CD14-positive monocyte (primary cell): ENCODE measurements at places on chromosomes 2 and 18.

- peak; percentile 34 for DNase-seq
These were observed 38.3 kb downstream of the ZNF532 start for GRCh38 chr18:58902961-58903360.

GRCh38 chr2:63035169-63035568 lies 15.5 kb upstream of the OTX1 start:
- DNase-seq, result no peak

DNA sequence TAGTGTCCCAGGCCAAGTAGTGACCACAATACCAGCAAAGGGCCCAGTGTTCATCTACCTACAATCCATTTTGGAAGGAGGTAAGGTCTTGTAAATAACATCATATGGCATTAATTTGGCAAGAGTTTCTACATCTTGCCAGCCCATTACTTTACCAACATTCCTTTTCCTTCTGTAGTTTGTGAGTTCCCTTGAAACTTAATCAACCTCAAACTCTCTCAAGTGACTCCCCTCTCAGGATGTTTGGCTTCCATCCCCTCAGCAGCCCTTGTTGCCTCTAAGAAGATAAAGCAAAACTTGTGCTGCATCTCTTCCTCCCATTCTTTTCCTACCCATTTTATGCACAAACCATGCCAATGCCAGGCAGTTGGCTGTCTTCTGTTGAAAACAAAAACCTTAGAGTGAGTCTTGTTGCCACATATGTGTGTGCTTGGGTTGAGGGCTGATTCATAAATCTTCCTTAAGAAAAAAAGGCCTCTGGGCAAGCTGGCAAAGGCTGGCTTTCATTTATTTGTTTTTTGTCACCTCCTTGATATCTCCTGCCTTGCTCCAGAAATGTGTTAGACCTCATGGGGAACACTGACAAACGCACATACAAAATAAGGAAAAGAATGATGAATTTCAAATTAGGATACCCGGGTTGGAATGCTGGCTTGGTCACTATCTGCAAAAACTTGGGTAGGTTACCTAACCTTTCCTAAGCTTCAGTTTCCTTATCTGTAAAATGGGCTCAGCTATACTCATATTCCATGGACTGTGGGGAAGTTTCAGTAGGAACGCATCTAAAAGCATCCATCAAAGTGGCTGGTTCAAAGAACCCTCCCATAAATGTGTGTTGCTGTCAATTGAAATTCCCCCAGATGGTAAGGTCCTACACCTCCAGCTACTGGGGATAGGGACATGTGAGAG lies 29.4 kb upstream of the ST3GAL5 start:
- DNase-seq, result no peak

DNA sequence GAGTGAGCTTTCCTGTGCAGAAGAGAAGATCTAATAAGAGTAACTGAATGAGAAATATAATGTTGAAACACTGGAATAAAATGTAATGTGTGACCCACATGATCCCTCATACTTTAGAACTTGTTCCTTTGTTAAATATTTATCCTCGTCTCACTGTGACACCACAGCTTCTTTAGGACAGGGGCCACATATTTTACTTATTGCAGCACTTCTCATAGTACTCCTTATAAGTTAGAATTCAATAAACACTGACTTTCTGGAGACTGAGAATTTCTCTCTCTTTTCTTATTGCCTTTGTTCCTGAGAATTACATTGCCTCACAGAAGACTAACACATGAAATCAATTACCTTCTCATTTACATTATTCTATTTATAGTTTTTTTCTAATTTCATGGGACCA lies 1234.6 kb upstream of the CHAC2 start:
- DNase-seq, result no peak

DNA sequence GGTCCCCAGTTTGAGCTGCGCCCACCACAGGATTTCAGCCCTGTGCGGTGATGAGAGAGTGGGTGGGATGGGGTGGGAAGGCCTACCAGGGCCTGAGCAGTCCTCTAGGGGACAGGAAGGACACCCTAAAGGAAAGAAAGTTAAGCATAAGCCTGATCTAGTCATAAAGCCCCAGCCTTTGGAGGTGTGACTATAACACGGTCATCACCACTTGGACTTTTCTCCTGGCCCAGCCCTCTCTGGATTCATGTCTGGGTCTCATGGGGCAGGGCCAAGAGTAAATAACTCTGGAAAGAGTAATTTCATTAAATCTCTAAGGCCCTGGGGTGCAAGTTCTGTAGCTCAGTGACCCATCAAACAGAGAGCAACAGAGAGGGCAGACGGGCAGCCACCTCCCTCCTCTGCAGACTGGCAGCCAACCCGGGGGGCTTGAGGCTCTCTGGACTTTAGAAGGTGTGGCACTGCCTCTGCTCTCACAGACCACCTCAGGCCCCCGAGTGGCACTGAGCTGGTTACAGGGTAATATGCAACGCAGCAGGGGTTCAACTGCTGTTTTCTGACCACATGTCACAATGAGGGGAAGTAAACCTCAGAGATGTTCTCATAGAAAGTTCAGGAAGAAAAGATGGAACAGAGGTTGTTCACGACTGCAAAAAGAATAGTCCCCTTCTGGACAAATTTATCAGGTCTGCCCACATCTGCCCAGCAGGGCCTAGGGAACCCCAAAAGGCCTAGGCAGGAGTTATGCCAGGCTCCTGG lies 41.5 kb downstream of the TGFA start:
- no peak for DNase-seq

- DNase-seq, result no peak
These were observed 6.9 kb upstream of the MAP4K4 start for GRCh38 chr2:101690547-101691152.

DNA sequence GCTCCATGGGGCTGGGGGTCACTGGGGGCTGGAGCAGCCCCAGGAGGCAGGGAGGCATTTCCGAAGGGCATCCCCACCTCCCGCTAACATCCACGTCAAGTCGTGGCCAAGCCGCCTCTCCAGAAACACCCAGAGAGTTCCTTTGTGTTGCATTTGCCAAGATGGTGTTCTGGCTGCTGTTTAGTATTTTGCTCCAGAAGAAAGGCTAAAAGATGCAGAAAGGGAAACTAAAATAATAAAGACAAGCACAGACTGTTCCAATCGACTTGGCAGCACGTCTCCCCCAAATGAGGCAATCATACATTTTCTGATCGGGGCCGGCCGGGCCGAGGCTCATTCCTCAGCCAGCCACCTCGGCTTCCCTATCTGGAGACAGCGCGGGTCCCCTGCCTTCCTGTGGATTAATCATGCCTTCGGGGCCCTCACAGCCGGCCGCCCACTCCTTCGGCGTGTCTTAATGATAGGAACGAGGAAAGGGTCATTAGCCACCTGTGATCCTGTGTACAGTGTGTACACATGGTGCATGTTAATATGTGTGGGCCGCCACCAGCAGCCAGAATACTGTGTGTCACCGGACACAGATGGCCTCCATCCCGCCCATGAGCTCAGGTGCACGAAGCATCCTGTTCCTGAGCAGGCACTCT lies 169.2 kb downstream of the KLHL29 start:
- no peak for DNase-seq

DNA sequence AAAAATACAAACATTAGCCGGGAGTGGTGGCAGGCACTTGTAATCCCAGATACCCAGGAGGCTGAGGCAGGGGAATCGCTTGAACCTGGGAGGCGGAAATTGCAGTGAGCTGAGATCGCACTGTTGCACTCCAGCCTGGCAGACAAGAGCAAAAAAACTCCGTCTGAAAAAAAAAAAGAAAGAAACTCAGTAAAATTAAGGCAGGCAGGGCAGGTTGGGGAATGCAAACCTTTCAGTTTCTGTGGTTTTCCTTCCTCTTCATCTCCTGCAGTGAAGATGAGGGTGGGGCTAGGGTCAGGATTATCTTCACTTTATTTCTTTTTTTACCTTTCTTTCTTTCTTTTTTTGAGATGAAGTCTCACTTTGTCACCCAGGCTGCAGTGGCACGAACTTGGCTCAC lies 43.2 kb upstream of the PSME4 start:
- DNase-seq, result no peak

DNA sequence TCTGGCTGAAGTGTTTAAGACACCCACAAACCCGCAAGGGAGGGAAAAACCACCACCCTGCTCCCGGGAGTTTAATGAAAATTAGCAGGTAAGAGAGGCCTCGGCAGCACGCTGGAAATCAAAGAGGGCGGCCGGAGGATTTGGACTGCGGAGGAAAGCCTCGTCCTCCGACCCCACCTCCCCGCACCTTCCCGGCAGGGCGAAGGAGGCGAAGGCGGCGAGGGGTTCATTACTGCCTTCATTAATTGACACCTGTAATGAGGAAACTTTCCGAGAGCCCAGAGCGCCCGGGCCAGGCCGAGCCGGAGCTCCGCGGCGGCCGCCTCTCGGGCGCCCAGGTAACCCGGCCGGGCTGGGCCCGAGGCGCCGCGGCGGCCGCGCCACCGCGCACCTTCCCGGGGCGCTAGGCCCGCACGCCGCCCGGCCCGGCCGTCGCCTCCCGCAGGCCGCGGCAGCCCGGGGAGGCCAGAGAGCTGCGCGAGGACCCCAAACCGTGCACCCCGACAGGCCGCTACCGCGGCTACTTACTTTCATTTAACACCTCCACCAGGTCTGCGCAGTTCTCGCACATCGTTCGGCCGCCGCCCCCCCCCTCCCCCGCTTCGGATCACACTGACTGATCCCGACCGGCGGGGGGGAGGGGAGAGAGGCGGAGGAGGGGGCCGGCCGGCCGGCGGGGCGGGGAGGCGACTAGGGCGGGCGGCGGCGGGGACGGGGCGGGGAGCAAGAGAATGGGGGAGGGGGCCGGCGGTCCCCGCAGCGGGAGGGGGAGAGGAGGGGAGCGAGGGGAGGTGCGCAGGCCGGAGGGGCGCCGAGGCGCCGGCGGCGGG lies 550 bp downstream of the USP34 start:
- DNase-seq, result peak; percentile 58

DNA sequence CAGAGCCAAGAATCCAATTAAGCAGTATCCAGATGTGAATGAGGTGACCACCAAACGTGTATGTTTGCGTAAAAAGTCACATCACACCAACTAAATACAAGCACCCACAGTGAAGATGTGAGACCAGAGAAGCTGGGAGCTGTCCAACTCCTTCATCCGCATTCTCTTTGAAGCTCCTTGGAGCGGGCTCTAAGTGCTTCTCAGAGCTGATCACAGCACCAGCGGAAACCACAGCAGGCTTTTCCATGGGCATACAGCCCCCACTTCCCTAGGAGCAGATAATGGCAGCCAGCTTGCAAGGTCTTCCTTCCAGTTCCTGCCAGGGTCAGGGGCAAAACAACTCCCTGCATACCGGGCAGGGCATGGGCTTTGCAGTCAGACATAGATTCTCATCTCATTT lies 36.4 kb downstream of the REEP1 start:
- DNase-seq, result no peak

DNA sequence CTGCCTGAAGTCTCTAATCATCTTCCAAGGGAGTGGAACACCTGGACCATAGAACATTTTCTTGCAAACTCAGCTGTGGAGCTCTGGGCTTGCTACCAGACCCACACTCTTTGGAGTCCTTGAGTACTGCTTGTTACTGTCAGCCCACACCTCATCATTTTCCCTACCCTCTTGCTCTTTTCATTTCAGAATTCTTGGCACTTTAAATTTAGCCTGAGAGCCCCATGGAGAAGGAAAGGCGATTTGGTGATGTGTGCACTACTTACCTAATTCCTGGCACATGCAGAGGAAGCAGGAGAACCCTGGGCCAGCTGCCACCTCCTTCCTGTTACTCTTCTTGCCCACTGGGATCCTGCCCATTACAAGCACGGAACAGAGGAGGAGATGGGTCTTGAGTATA lies 31.7 kb downstream of the TMEM178A start:
- DNase-seq, result no peak

GRCh38 chr2:152445791-152446201 lies 110.8 kb downstream of the FMNL2 start:
- no peak for DNase-seq

DNA sequence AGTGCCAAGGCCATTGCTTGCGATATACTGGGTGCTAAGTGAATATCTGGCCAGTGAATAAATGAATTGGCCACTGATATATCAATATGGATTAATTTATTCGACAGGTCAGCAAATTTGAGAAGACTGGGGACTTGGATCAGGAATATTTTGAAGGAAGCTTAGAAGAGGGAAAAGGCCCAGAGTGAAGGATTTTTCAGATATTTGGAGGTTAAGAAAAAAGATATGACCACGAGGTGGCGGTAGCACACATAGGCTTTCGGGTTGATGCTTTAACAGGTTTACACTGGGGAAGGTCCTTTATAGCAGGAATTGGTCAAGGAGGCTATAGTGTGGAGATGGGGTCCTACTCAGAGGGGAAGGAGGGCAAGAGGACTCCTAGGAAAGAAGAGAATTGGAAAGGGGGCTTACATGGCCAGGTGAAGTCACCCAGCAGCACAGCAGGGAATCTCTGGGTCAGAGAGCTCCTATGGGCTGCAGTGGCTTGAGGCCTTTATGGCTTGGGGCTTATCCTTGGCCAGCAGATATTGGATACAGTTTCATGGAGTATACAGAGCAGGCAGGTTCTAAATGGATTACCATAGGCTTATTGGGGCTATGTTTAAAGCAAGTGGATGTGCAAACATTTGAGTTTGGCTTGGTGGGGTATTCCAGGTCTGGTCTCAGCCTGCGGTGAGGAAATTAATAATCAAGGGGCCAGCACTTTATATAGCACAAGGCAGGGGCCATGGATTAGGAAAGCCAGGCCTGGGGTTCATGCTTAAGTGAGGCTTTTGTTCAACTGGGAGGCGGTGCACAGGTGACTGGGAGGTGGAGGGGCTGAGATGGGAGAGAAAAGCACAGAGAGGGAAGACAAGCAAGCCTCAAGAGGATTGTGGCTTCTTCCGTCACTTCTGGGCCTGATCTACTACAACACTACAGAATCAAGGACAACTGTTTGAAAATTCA lies 9.7 kb downstream of the IL1RN start:
- DNase-seq, result peak; percentile 33

DNA sequence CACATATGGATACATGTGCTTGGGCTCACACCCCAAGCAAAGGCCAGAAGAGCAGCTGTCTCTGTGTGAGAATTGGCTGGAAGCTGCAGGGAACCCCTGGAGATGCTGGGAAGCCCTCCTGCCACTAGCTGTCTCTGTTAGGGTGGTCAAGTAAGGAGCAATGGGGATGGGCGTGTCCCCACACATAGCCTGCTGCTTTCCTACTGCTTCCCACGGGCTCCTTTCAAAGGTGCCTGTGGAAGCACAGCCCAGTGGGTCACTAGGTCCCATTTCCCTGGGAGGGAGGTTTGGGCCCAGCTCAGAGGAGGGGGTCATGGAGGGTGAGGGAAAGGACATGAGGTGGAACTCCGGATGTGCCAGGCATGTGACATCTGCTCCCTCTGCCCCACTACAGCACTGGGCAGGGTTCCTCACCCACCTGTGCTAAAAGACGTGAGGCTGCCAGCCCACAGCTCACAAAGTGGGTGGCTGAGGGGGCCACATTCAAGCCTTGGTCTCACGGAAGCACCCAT lies 24.4 kb upstream of the MAL start:
- DNase-seq, result no peak

- DNase-seq, result no peak
These were observed 169.5 kb downstream of the SRBD1 start for GRCh38 chr2:45441571-45441970.
